Amniotic epithelial cell (primary cell): ENCODE measurements at places on chromosomes 7 and 10.
A peak's percentile ranks its signal among the peaks of the same experiment; 100 is the strongest.

- DNase-seq, result no peak
Measured at GRCh38 chr7:30998180-30998579, 34.4 kb downstream of the GHRHR start.

DNA sequence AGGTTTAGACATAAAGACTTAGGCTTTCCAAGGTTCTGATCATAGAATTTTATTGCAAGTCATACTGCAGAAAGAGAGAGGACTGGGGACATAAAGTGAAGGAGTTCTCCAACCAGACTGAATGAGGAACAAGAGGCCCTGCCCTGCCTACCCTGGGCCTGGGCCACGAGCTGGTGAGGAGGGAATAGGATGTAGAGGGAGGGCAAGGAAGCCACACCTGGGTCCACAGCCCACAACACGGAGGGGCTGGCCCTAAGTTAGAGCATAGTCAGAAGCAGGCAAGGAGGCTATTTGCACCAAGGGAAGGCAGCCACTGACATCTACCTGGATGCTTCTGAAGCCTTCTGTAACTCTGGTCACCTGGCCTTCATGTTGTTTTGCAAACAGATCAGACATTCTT is 82.2 kb upstream of the CXCL12 start:
- no peak for DNase-seq

GRCh38 chr7:144835155-144835611 is 670 bp downstream of the TPK1 start:
- peak; percentile 44 for DNase-seq

DNA sequence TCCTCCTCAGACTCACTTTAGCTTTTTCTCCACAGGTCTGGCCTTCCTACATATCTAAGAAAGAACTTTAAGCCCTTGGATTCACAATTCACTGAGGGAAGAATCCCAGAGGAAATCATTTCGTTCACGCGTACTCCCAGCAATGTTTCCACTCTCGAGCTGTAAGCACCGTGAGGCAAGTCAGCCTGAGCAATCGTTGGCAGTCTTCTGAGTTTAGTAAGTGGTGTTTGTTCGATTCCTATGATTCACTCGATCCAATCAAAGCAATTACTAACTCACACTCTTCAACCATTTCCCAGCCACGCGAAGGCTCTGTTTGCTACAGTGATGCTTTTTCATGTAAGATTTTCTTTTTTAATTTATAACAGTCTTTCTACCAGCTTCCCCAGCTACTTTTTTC is 10.2 kb upstream of the PRLHR start:
- DNase-seq, result no peak

DNA sequence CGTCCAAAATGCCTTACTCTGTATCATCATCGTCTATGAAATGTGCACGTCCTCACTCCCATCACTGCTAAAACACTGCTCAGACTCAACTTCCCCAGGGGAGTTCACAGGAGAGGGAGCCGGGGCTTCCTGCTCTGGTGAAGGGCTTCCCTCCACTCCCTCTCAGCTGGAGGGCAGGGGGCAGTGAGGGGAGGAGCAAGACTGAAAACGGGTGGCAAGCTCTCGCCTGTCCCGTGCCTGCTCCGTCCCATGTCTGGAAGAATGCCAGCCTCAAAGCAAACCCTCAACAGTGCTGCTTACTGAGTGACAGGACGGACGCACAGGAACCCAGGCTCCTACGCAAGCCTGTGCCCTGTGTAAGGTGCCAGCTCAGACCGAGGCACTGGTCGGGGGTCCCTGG is 25.1 kb downstream of the PRKAG2 start:
- no peak for DNase-seq

DNA sequence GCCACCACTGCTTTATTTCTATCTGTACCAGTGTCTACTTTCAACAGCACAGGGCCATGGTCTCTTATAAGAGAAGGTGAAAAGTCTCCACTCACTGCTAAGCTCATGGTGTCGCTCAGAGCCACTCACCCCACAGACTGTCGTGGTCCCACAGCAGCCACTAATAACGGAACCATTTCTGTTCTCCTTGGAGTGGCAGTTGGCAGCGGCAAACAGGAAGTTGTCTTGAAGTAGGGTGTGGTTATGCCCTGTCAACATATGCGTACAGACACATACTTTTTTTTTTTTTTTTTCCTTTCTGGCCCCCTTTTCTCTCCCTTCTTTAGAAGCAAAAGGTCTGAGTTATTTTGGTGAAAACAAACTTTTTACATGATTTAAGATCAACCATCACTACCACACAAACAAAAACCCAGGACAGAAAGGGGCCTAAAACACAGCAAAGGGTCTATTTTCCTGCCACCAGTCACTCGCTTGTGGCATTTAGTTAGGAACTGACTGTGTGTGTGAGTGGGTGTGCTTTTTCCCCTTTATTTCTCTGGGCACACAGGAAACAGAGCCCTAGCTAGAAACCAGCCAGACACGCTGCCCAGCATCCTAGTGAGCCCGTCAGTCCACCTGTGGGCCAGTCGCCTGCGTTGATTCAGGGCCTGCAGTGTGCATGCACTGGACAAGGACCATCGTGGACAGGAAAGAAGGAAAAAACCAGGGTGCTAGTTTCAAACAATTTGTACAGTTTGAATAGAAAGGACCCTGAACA is 96.7 kb upstream of the EFCAB10 start:
- no peak for DNase-seq

GRCh38 chr7:36171503-36171902 is 18.4 kb downstream of the EEPD1 start:
- no peak for DNase-seq

DNA sequence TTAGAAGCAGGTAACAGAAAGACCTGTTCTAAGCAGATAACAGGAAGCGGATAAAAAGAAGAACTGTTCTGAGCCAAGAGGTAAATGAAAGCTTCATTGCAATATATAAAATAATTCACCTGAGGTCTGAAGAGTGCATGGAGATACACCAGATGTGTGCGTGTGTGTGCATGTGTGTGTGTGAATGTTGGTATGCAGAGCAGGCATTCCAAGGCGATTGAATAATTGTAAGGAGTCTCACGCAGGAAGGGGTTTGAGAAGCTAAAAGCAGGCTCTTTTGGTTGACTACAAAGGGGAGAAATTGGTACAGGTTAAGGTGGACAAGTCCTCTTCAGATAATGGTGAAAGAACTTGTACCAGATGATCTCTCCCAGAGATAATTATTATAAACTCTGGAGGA is 450.6 kb downstream of the DNAJB9 start:
- no peak for DNase-seq

- no peak for DNase-seq
Measured at GRCh38 chr10:45373003-45373575, 927 bp upstream of the ALOX5 start.

- DNase-seq, result peak; percentile 86
Measured at GRCh38 chr10:21495752-21496342, 29.6 kb downstream of the SKIDA1 start.

DNA sequence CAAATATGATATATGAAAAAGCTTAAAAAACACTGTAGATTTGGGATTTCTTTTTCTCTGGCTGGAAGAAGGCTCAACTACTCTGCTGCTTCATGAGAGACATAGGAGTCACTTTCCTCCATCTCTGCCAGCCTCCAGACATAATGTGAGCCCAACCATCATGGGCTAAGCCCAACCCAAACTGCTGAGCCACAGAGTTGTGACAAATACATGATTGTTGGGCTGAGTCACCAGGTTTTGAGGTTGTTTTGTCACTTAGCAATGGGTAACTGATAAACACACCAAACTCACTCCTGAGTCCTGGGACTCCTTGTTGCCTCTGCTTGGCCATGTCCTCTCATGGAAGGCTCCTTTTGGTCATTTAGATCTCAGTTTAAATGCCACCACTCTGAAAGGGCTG is 381.8 kb upstream of the FZD8 start:
- DNase-seq, result peak; percentile 61

- DNase-seq, result no peak
Measured at GRCh38 chr10:110404825-110405224, 92.9 kb upstream of the DUSP5 start.

GRCh38 chr7:28297801-28298459 is 114.4 kb upstream of the CREB5 start:
- DNase-seq, result no peak

DNA sequence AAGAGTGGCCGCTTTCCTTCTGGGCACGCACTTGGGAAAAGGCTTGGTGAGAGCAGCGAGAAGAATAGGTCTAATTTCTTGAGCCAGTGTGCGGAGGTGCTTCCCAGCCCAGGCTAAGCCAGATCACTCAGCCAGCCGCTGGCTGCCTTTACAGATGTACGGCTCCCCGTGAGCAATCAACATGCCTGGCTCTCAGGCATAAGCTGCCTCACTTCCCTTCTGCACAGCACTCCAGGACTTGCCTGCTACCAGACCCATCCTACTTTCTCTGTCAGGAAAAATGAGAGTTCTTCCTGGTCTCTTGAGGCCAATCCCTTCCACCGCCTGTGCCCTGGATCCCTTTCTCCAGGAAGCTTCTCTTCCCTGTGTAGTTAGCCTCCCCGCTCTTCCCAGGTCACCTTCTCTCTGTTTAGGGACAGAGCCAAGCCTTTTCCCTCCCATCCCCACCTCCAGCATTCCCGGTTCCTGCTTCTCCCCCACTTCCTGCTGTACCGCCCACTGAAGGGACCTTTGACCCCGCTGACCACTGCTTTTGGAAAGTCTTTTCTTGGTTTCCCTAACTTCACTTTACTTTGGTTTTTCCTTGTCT is 1.1 kb upstream of the ACTR3C start:
- DNase-seq, result peak; percentile 63

GRCh38 chr10:118356628-118357027 is 14.5 kb upstream of the FAM204A start:
- DNase-seq, result no peak

- peak; percentile 68 for DNase-seq
Measured at GRCh38 chr10:58266003-58266825, 1.5 kb downstream of the IPMK start.

DNA sequence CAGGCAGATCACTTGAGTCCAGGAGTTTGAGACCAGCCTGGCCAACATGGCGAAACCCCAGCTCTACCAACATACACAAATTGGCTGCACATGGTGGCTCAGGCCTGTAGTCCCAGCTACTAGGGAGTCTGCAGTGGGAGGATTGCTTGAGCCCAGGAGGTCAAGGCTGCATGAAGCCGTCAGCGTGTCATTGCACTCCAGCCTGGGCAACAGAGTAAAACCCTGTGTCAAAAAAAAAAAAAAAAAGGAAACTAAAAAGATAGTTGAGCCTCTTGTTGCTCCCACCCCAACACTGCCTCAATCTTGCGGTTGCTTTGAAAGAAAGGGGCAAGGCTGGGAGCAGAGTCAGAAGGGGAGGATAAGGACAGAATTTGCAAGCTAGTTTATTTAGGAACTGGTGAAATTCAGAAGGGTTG is 69.9 kb downstream of the SYPL1 start:
- no peak for DNase-seq

DNA sequence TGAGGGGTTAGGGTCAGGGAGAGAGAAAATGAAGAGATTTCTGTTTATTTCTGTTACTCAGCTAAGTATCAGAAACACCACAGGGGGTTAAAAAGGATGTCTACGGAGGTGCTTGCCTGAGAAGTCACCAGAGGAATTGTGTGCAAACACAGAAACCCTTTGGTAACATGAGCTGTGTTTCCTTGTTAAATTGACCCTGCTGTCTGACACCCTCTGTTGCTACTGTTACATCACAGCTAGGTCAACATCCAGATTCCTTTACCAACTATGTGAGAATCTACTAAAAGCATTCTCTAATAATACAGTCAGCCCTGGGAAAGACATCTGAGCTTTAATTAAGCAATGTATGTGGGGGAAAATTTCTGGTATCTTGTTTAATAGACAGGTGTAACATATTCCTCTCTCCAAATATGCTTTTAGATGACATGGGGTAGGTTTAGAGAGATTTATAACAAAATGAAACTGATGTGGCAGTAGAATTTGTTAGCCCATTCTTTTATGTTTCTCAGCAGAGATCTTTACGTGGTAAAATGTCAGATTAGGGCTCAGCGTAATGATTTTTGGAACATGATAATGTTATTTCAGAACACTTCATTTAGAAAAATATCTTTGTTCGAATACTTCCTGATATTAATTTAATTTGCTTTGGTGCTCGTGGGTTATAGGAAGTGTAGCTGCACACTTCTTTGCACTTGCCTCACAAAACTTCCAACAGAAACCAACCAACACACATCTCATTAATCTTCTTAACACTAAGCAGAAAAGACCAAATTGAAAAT is 168.0 kb upstream of the AHR start:
- peak; percentile 84 for DNase-seq

DNA sequence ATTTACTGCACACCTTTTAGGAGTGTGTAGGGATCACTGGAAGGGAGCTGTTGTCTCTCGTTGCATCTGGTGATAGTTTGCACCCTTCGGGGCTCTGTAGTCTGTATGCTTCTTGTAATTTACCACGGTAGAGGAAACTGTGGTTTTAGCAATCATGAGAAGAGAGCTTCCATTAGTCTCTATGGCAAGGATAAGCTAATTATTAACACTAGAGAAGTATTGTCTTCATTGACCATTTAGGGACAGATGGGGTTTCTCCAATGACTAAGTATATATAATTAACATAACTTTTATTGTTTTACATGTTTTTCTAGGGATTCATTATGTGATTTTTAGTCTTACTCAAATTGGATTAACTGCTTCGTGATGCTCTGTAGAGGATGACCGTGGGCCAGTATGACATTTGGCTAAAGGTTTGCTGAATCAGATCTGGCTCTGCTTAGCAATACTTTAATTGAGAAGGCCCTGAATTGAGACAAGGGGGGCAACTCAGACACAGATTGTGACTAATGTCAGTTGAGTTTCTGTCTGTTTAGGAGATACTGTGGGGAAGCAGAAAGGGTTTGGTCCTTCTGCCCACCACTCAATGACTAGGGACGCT is 8.7 kb downstream of the SLC18A2 start:
- DNase-seq, result no peak

DNA sequence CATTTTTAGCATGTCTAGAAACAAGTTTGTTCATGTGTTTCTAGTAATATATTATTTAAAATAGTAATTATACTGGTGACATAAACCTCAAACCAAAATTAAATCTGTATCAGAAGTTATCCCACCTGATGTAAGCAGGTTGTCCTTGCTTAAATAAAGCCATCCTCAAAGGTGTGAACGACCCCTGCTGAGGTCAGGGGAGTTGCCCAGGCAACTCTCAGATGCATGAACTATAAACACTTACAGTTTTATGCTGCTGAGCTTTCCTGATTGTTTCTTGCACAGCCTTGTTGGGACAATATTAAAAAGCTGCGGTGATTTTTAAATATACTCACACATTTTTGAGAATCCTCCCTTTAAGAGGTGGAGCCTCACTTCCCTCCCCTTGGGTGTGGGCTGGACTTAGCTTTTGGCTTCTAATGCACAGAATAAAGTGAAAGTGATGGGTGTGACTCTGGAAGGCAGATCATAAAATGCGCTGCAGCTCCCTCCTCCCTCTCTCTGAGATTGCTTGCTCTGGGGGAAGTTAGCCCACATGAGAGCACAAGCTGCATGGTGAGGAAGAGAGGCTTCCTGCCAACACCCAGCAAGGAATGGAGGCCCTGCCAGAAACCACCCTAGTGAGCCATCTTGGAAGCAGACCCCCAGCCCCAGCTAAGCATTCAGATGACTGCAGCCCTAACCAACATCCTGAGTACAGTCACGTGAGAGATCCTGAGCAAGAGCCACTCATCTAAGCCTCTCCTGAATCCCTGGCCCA is 152.7 kb downstream of the SKIDA1 start:
- peak; percentile 86 for DNase-seq

- DNase-seq, result peak; percentile 68
Measured at GRCh38 chr10:126263006-126263676, 125.1 kb downstream of the ADAM12 start.
